Activated CD4-positive, alpha-beta T cell treated with anti-CD3 and anti-CD28 coated beads for 36 hours (primary cell): ENCODE measurements at places on chromosomes 3 and 15. TPM values are rescaled to one million over a fixed set of nuclear protein-coding genes. Genes with fewer than 3 reads are reported as not detected.
A peak's percentile ranks its signal among the peaks of the same experiment; 100 is the strongest.

DNA sequence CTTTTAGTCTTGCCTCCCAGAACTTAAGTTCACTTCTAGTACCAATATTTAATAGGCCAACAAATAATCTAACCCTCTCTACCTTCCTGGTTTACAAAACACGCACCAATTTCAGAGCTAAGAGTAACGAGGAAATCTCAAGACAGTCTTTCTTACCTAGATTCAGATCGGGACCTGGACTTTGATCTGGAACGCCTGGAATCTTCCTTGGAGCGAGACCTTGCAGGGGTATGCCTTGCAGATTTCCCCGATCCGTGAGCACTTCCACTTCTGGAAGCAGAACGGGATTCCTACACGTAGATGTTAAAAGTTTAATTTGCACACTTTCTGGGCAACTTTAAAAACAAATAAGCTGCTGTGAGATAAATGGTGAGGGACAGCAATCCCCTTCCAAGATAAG lies 11.4 kb downstream of the TRA2B start:
- peak overlapping the region; percentile 34 for H3K4me3 ChIP-seq
- H3K27me3 ChIP-seq, result no peaks in the 10 kb centered on the region
- H3K36me3 ChIP-seq, result peaks cover 97% of the 10 kb centered on the region
- H3K27ac ChIP-seq, result peak overlapping the region; percentile 74

DNA sequence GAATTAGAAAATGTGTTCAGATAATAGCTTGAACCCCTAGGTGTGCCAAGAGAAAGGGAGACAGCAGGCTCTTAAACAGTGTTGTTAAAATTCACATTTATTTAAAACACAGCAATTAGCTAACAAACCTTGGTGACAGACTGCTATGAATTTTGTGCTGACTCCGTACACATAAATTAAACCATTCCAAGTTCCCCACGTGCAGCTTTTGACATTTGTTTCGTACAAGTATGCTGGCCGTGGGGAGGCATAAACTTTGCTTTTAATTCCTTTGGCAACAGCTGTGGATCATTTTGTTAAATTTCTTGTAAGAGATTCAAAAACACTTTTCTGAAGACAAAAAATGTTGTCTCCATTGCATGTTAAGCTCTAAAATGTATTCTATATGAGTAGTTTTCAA lies 465.3 kb downstream of the FGF12 start:
- no peaks in the 10 kb centered on the region for H3K36me3 ChIP-seq
- no peak for DNase-seq
- H3K4me1 ChIP-seq, result no peaks in the 10 kb centered on the region
- H3K27ac ChIP-seq, result no peak overlapping the region
- no peak overlapping the region for H3K4me3 ChIP-seq
- no peaks in the 10 kb centered on the region for H3K27me3 ChIP-seq

GRCh38 chr3:159928071-159928491 lies 60.6 kb upstream of the IL12A start:
- no peaks in the 10 kb centered on the region for H3K27me3 ChIP-seq
- H3K27ac ChIP-seq, result no peak overlapping the region
- no peak overlapping the region for H3K4me3 ChIP-seq
- H3K4me1 ChIP-seq, result peaks cover 4% of the 10 kb centered on the region
- no peak for DNase-seq

DNA sequence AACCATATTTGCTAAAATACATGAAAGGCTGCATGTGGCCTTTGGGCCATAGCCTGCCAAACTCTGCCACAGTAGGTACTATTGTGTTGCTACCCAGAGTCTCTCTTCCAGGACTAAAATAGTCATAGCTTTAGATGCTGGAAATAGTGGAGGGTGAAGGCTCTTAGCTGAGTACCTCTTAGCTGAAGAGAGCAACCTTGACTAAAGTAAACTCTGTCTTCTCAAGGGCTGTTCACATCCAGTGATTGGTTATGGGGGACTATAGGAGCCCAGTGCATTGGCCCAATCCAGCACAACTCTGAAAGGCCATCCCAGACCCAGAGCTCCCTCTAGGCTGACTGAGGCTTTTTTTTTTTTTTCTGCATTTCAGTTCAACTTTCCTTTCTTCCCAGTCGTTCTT lies 117.8 kb upstream of the ACP3 start:
- no peak overlapping the region for H3K4me3 ChIP-seq
- no peaks in the 10 kb centered on the region for H3K4me1 ChIP-seq
- H3K36me3 ChIP-seq, result no peaks in the 10 kb centered on the region
- H3K27me3 ChIP-seq, result peaks cover 2% of the 10 kb centered on the region
- H3K27ac ChIP-seq, result no peak overlapping the region

The GPR149 gene
- not detected for total RNA-seq

GRCh38 chr3:188476935-188477334 lies 323.0 kb downstream of the LPP start:
- H3K27me3 ChIP-seq, result no peaks in the 10 kb centered on the region
- H3K4me3 ChIP-seq, result no peak overlapping the region
- H3K4me1 ChIP-seq, result peaks cover 5% of the 10 kb centered on the region
- H3K27ac ChIP-seq, result no peak overlapping the region

GRCh38 chr15:66580643-66581042 lies 14.8 kb upstream of the LCTL start:
- H3K4me1 ChIP-seq, result peaks cover 6% of the 10 kb centered on the region
- no peaks in the 10 kb centered on the region for H3K27me3 ChIP-seq
- no peak for DNase-seq
- no peak overlapping the region for H3K4me3 ChIP-seq
- H3K27ac ChIP-seq, result no peak overlapping the region

- H3K4me1 ChIP-seq, result no peaks in the 10 kb centered on the region
- H3K27ac ChIP-seq, result no peak overlapping the region
These were observed 17.6 kb downstream of the TKT start for GRCh38 chr3:53238051-53238850.

DNA sequence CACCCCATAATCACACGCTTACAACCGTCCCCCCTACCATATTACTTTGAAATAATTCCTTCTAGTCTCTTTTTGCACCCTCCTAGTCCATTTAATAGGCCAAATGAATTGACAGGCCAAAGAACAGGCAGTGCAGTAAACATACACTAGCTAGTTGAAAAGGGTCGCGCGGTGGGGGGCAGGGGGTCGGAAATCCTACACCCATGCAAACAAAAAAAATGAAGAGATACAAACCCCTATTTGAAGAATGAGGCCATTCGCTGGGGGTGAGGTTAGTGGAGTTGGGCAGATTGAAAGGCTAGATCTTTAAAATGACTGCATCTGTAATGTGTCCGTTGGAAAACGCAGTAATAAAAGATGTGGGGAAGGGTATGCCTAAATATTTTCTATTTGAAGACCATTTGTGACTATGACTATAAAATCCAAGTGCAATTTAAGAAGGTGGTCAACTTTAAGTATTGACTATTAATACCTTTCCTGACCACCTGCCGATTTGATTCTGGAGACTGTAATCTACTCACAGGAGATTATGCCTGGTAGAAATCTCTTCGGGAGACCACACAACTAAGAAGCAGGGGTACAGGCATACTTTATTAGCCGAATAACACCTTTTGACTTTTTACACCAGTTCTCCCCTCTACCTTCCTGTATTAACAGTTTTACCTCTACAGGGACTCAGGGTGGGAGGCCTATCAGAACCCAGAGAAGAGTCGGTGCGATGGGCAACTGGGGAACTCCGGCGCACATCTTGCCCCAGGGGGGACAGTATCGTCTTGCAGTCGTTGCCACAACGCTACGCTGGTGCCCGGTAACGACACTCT lies 762 bp upstream of the ARL6 start:
- no peaks in the 10 kb centered on the region for H3K27me3 ChIP-seq
- H3K36me3 ChIP-seq, result peaks cover 3% of the 10 kb centered on the region
- no peak for DNase-seq

- no peaks in the 10 kb centered on the region for H3K4me1 ChIP-seq
- H3K27ac ChIP-seq, result no peak overlapping the region
- DNase-seq, result no peak
- no peak overlapping the region for H3K4me3 ChIP-seq
- H3K27me3 ChIP-seq, result peaks cover 25% of the 10 kb centered on the region
- no peaks in the 10 kb centered on the region for H3K36me3 ChIP-seq
These were observed 46.6 kb upstream of the GOLGA8J start for GRCh38 chr15:30036036-30036703.

The NTRK3 gene
- total RNA-seq, result 0.88 TPM

DNA sequence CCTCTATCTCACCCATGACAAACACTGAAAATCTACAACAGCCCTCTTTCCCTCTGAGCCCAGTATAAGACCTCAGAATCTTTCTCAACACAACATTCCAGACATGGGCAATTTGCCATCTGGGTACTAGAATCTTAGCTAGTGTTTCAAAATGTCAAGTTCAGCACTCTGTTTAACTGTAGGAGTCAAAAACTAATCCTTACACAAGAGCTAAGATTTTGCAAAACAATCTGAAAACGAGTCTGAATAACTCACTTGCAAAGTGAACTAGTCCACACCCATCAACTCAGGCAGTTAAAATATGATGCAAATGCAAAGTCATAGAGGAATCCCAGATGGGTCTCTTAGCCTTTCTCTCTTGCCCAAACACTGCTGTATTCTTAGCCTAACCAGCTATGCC lies 67.8 kb downstream of the GPR176 start:
- H3K36me3 ChIP-seq, result no peaks in the 10 kb centered on the region
- peaks cover 7% of the 10 kb centered on the region for H3K27me3 ChIP-seq
- no peaks in the 10 kb centered on the region for H3K4me1 ChIP-seq
- H3K4me3 ChIP-seq, result no peak overlapping the region

- no peak overlapping the region for H3K4me3 ChIP-seq
- H3K27me3 ChIP-seq, result no peaks in the 10 kb centered on the region
- no peaks in the 10 kb centered on the region for H3K36me3 ChIP-seq
- peak overlapping the region; percentile 72 for H3K27ac ChIP-seq
These were observed 24.9 kb upstream of the RASGRP1 start for GRCh38 chr15:38589502-38589901.

The COMMD2 gene
- total RNA-seq, result 29.4 TPM

DNA sequence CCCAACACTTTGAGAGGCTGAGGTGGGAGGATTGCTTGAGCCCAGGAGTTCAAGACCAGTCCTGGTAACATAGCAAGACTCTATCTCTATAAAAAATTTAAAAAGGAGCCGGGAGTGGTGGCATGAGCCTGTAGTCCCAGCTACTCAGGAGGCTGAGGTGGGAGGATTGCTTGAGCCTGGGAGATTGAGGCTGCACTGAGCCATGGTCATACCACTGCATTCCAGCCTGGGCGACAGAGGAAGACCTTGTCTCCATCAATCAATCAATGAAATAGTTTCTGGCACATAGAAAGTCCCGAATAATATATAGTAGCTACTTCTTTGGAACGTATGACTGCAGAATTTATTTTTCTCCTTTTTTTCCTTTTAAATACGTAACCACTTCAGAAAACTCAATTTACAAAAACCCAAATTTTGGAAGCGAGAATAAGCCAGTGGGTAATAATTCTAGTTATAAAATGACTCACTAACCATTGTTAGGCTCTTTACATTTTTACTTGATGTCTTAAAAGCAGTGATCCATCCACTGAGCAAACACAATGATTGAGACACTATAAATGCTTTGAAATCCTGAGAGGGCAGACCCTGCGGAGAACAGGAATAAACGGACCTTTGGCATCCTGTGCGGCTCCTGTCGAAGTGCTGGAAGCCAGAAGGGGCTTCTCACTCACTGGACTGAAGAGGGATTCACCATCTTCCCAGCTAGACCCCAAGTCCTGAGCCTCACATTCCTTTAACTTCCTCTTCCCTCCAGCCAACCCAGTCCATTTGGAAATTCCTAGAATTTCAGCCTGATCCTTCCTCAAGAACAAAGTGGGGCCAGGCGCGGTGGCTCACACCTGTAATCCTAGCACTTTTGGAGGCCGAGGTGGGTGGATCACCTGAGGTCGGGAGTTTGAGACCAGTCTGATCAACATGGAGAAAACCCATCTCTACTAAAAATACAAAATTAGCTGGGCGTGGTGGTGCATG lies 68.4 kb upstream of the MFGE8 start:
- no peak overlapping the region for H3K4me3 ChIP-seq
- DNase-seq, result no peak
- H3K27ac ChIP-seq, result no peak overlapping the region

DNA sequence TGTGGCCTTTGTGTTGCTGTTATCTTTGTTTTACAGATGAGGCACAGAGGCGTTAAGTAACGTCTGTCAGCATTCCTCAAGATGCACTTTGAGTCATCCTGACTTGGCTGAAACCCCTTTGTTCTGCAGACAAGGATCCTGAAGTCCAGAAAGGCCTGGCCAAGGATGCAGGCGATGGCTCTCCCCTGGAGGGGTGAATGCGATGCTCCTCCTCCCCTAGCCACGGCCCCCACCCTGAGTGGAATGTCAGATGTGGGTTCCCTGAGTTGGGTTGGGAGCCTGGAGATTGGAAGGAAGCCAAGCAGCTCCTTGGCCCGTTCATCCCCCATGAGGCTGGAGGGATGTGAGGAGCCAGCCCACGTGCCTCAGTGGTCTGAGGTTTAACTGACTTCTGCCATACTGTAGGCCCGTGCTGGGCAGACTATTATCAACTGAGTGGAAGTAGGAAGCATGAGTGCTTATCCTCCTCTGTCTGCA lies 43.3 kb downstream of the POMGNT2 start:
- H3K36me3 ChIP-seq, result no peaks in the 10 kb centered on the region
- H3K4me1 ChIP-seq, result peaks cover 16% of the 10 kb centered on the region
- H3K4me3 ChIP-seq, result no peak overlapping the region
- no peak for DNase-seq

The HTR3E gene
- total RNA-seq, result not detected

- no peak overlapping the region for H3K27ac ChIP-seq
- no peaks in the 10 kb centered on the region for H3K36me3 ChIP-seq
- no peaks in the 10 kb centered on the region for H3K4me1 ChIP-seq
- no peak overlapping the region for H3K4me3 ChIP-seq
- DNase-seq, result no peak
These were observed 87.6 kb downstream of the TMEM108 start for GRCh38 chr3:133125802-133126201.

- DNase-seq, result no peak
- no peak overlapping the region for H3K27ac ChIP-seq
- H3K27me3 ChIP-seq, result peaks cover 17% of the 10 kb centered on the region
- H3K36me3 ChIP-seq, result no peaks in the 10 kb centered on the region
- peaks cover 2% of the 10 kb centered on the region for H3K4me1 ChIP-seq
- H3K4me3 ChIP-seq, result no peak overlapping the region
These were observed 47.4 kb downstream of the CLDN18 start for GRCh38 chr3:138057384-138057783.

GRCh38 chr3:124351430-124352148 lies 359.7 kb upstream of the ROPN1 start:
- H3K27ac ChIP-seq, result no peak overlapping the region
- DNase-seq, result no peak
- H3K4me3 ChIP-seq, result no peak overlapping the region
- no peaks in the 10 kb centered on the region for H3K36me3 ChIP-seq

GRCh38 chr3:195911041-195911945 lies 2.9 kb upstream of the TNK2 start:
- H3K27ac ChIP-seq, result no peak overlapping the region
- H3K4me3 ChIP-seq, result no peak overlapping the region
- peaks cover 1% of the 10 kb centered on the region for H3K36me3 ChIP-seq
- peaks cover 28% of the 10 kb centered on the region for H3K4me1 ChIP-seq

DNA sequence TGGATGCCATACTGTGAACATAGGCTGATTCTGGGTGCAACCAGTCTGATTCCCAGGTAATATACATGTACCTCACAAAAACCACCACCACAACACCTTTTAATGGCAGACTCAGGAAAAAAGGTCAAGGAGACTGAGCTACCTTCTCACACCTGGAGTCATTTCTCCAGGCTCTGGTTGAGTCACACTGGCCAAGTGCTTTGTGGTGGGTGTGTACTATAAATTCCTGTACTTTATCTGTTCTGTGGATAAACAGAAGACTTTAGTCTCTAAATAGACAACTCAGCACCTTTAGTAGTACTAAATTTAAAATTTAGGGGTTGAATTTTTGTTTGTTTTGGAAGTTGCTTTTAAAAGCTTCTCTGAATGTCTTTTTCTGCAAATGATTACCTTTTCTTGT lies 46.7 kb downstream of the TOP2B start:
- no peak overlapping the region for H3K27ac ChIP-seq
- peaks cover 32% of the 10 kb centered on the region for H3K36me3 ChIP-seq
- H3K4me1 ChIP-seq, result peaks cover 7% of the 10 kb centered on the region
- DNase-seq, result peak; percentile 17
- no peaks in the 10 kb centered on the region for H3K27me3 ChIP-seq
- no peak overlapping the region for H3K4me3 ChIP-seq
